ENCODE measurements at places on chromosomes 2 and 18.

- no peak for DNase-seq
Observed at GRCh38 chr18:38243291-38243690, 677.7 kb upstream of the CELF4 start.

DNA sequence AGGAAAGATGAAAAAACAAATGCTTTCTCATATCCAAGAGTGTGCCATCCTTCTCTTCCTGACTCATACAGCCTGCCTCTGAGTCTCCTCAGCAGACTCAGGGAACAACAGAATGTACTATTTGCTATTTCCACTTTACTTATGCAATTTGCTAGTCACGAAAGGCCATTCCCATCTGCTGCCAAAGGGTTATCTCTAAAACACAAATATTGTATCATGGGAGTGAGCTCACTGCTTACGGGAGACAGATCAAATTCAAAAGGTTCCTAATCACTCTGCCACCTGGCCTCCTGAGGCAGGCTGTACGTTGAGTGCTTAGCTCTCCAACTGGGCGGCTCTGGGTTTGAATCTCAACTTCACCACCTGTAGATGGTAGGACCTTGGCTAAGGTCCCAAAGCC lies 92.0 kb downstream of the GAREM1 start:
- DNase-seq, result no peak

DNA sequence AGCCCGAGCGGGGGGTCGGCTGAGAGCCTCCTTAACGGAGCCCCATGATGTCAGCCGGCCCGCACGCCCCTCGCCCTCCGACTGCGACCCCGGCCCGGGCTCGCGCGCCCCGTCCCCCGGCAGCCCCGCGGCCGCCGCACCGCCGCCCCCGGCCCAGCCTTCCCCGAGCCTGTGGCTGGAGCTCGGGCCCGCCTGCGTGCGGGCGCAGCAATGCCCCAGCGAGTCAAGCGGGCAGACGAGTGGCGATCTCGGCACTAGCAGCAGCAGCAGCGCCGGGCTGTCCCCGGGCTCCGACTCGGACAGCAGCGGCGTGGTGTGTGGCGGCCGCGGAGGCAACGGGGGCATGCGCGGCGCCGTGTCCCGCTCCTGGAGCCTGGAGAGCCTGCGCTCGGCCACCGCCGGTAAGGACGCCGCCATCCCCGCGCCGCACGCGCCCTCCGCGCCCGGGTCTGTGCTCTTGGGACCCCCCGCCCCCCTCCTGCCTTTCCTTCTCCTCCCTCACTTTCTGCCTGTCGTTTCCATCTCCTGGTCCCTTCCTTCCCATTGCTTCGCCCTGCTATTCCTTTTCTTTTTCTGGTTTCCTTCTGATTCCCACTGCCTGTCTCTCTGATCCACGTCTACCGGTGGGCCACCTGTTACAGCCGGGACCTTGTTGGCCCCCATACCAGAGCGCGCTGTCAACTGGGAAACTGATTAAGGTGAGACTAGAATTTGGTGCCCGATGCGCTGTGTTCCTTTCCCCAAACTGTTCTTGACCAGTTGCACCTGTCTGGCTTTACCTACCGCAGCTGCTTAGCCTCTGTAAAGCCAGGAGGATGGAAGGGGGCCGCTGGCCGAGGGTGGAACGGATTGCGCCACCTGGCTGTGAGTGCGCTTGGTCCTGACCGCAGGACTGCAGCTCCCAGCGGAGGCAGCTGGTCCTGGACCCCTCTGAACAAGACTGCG lies 127.4 kb downstream of the ARHGEF4 start:
- DNase-seq, result no peak

DNA sequence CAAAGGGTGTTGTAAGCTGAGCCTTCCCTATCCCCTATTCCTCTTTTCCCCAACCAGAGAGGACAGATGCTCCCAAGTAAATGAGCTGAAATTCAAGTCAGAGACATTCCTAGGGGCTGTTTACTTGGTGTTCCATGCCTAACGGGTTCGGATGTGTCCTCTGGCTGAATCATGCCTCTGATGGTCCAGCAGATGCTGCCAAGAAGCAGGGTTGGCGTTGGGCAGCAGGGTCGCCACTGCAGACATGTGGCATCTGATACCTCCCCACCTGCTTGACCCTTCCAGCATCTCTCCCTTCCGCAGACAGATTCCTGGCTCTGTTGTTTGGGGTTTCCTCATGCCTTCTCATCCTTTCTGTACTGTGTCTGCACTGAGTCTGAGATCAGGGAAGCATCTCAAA lies 108.3 kb downstream of the HNRNPLL start:
- no peak for DNase-seq

- no peak for DNase-seq
Observed at GRCh38 chr18:78772360-78773302, 207.0 kb upstream of the SALL3 start.

DNA sequence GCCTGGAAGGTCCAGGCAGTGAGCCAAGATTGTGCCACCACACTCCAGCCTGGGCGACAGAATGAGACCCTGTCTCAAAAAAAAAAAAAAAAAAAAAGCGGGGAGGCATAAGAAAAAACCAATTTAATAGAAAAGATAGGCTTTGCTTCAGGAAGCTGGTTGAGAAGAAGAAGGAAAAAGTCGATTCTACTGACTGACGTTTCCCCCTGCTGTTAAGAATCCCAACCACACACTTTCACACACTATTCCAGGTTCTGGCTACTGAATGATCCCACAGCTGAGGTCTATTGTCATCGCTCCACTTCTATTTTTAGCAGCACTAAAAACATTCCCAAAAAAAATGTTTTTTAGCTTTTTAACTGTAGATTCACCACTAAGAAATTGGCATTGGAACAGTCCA lies 6.7 kb upstream of the CHCHD5 start:
- no peak for DNase-seq

DNA sequence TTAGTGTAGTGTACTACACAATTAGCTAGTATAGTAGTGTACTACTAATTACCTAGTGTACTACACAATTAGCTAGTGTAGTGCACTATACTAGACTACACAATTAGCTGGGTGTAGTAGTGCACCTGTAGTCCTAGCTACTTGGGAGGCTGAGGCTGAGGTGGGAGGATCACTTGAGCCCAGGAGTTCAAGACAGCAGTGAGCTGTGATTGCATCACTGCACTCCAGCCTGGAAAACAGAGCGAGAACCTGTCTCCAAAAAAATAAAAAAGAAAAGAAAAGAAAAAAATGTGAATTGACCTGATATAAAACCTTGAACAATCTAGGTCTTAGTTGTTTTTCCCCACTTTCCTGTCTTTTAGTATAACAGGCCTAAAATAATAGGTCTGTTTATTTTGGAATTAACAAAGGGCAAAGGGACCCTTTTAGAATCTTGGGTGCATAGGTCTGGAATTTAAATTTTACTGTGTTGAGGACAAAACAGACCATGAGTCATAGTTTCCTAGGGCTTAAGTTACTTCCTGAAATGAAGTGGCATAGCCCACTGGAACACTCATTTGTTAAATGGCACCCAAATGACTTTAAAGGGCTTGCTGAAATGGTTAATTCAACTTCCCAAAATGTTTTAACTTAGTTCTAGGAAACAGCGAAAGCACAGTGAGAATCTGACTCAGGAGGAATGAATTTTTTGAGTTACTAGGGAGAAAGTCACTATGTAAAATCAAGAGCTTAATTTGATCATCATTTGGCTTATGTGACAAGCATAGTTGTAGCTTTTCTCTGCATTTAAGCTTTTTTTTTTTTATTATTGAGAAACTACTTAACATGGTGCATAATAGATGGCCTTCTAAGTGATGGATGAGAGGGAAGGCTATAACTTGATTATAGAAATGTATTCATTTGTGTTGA lies 50.7 kb upstream of the ARL5A start:
- DNase-seq, result no peak

DNA sequence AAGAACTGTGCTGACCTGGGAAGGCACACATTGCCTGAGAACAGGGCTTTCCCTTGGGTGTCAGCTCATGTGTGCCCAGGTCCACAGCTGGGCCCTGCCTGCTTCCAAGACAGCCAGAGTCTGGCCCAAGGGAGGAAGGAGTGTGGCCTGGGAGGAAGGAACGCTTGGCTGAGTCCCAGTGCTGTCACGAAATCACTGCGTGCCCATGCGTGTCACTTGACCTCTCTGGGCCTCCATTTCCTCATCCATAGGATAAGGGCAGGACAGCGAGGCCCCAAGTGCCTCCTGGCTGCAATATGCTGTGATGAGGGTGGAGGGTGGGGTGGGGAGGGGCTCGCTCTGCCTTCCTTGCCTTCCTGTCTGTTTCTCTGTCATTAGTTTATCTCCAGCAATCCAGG lies 642 bp upstream of the KCNK3 start:
- DNase-seq, result no peak

DNA sequence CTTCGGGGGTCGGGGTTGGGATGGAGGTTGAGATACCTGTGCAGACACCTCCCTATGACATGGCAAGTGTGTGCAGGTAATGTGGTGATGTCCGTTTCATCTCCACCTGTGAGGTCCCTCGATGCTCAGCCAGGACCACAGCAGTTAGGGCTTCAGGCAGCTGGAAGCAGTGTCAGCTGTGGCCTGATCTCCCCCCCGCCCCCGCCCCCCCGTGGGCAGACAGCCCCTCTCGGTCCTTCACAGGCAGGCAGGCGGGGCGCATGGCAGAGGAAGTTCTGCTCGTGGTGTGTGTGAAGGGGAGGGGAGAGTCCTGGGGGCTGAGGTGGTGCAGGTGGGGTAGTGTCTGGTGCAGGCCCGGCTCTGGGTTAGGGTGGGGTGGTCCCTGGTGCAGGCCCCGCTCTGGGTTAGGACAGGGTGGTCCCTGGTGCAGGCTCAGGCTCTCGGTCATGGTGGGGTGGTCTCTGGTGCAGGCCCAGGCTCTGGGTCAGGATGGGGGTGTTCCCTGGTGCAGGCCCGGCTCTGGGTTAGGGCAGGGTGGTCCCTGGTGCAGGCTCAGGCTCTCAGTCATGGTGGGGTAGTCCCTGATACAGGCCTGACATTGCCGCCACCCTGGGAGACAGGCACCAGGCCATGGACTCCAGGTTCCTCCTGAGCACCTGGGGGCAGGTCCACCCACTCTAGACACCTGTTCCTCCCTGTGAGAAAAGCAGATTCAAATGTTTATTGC lies 94.3 kb downstream of the NFATC1 start:
- DNase-seq, result no peak

DNA sequence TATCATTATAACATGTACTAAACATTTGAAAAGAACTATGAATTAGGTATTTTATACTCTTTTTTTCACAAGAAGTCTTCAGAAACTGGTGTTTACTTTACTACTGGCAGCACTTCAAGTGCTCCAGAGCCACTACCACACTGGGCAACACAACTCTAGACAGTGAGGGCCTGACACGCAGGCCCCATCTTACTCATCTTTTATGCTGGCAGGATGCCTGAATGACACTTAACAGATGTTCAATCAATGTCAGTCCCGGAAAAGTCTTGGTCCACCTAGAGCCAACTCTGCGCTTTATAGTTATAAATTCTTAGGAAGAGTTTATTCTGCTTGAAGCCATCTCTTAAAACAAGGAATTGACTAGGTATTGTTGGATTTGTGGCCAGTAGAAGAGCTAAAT lies 8.7 kb upstream of the WIPF1 start:
- DNase-seq, result no peak

DNA sequence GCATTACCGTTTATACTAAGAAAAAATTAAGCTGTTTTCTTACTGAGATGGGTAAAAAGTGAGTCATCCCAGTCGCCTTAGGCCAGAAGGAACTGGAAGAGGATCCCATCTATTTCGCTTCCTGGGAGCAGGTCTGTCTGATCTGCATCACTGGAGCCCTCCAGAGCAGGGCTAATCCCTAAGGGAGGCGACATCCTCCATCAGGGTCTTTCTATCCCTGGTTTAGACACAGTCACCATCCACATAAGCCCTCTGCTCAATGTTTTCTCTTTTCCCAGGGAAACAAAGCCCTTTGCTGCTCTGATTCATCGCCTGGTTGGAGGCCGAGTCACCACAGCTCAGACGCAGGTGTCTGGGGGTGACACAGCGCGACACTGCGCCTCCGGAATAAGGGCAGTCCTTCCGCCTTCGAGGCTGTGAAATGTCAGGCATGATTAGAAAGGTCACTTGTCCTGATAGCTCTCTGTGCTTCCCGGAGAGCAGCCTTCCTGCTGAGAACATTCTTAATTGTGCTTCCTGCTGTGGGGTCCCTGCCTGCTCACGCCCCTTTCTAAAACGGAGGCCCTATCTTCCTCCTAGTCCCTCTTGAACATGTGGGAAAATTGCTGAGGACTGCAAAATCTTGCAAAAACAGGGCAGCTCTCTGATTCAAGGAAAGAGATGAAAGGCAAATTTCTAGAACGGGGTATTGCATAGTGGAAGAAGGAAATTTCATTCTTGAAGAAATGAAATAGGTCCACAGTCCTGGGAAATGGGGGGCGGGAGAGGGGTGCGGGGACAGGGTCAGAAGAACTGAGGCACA lies 56.3 kb downstream of the MARCHF4 start:
- DNase-seq, result no peak

DNA sequence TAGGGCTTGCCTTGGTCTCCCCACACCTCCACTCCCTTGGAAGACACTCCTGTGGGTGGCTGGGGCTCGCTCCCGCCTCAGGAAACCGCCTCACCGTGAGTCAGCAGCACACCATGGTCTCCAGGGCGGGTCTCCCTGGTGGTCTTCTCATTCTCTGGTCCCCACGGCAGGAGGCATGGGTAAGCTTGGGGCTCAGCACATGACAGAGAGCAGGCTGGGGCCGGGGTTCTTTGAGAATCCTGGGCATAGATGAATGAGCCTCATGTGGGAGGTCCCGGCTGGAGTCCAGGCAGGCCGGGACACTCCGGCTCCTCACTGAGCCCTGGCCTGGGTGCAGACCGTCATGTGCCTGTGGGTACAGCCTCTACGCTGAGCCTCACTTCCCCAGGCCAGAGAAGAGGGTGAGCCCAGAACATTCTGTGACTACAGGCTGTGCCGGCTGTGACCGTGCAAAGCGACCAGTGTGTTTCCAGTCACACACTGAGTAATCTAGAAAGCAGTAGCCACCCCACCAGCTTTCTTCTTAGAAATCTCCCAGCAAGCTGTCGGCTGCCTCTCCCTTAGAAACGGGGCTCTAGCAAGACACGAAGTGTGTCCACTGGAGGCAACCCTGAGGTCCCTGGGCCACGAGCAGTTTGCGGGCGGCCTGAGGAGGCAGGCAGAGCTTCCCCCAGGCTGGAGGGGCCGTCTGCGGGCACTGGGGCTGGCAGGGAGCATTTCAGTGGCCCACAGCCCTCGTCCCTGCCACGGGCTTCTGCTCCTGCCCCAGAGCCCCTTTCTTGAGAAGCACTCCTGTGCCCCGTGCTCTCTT lies 93.1 kb downstream of the RHOB start:
- DNase-seq, result no peak

DNA sequence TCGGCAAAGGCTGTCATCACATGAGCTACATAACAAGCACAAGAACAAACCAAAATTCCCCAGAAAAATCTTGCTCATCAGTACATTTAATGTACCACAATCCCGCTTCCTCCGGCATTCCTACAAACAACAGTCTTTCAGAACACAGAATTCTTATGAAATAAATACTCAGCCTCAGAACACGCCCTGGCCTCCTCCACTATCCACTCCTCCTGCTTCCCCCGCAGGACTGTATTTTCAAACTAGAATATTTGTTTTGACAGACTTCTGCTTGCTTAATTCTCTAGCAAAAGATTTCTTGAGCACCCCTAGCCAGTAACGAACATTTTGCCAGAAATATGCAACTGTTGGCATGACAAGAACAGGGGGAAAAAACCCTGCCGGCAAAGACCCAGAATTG lies 131.2 kb downstream of the THADA start:
- DNase-seq, result peak; percentile 13

GRCh38 chr2:162458240-162458639 lies 114.3 kb downstream of the GCA start:
- no peak for DNase-seq

All from transverse colon (tissue), 4 donors.